Activated CD4-positive, alpha-beta T cell treated with anti-CD3 and anti-CD28 coated beads for 1 hour (primary cell): ENCODE measurements at places on chromosomes 3 and 15.

- DNase-seq = no peak
These were observed 100.7 kb upstream of the LMCD1 start for GRCh38 chr3:8400911-8401310.

DNA sequence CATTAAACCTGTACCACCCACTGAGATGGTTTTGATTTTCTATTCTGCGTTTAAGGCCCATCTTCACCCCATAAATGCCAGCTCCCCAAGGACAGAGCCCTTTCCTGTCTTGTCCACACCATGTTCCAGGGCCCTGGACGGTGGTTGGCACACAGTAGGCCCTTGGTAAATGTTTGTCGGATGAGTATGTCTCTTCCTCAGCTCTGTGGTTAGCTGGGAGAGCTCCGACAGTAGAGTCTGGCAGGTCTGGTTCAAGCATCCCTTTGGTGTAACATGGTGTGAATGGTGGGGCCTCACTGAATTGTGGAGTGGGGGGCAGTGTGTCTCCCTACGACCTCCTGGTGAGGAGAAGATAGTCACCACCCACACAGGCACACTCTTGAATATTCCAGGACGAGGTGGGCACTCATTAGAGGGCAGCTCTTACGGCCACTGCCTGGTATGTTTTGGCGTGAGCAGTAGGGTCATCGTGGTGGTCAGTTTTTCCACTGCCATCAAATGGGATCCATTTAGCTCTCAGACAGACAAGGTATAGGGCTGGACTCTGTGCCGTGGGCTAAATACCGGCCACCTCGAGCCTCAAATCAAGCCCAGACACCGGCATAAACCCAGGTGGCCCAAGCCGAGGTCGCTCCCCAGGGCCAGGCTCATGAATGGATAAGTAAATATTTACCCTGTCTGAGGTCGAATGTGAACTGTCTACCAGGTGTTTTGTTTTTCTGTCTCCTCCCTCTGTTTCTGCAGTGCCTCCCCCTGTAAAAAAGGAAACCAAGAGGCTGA lies 61.3 kb downstream of the SMAD3 start:
- DNase-seq = no peak

DNA sequence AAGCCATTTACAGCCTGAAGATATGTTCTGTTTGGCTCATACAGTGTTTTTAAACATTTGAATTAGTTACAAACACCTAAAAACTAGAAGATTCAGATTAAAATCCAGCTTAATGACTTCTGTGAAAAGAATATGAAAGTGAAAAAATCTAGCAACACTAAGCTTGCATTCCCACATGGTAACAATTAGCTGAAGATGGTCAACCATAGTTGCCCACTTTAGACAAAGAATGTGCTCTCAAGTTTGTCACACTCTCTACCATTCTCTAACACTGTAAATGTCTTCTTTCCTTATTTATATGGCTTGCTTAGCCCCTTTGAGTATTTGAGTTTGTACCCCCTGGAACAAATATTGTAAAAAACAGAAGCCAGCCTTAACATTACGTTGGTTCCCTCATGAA lies 32.7 kb downstream of the HDGFL3 start:
- DNase-seq = no peak

DNA sequence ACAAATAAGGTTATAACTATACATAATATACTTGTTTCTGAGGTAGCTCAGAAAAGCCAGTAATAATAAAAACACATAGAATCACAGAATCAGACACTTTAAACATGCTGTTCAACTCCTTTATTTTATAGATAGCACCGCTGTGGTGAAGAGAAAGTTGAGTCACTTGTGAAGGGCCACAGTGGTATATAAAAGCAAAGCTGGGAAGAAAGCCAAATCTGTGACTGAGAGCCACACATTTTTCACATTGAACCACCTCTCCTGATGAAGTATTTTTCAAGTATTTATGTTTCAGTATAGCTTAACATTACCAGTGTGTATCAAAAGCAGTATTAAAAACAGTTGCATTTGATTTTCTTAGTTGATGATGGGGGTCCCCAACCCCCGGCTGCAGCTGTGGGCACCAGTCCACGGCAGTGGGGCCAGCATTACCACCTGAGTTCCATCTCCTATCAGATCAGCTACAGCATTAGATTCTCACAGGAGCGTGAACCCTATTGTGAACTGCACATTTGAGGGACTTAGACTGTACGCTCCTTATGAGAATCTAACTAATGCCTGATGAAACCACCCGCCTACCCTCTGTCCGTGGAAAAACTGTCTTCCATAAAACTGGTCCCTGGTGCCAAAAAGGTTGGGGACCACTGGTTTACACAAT lies 46.2 kb downstream of the TBL1XR1 start:
- no peak for DNase-seq

DNA sequence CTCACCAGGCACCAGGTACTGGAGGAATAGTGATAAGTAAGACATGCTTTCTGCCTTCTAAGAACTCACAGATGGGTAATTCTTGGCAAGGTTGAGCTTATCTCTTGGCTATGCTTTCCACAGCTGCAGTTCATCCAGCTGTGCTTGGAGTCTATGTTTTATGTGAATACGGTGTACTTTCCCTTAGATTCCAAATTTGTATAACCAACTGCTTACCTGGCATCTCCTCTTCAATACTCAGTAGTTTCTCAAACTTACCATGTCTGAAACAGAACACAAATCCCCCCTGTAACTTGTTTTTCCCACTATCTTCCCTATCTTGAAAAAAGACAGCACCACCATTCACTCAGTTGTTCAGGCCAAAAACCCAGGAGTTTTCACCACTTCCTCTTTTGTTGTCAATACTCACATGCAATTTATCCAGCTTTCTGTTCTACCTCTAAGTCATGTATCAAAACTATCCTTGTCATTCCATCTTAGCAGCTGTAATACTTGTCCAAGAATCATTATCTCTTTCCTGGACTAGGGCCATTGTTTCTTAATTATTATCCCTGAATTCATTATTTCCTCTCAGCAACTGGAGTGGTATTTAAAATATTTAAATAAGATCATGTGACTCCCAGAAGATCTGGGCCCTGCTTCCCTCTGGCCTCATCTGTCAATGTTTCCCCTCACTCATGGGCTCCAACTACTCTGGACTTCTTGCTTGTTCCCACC lies 32.6 kb downstream of the COL6A5 start:
- DNase-seq = no peak

- DNase-seq = no peak
These were observed 57.3 kb upstream of the GRM7 start for GRCh38 chr3:6803619-6804018.

DNA sequence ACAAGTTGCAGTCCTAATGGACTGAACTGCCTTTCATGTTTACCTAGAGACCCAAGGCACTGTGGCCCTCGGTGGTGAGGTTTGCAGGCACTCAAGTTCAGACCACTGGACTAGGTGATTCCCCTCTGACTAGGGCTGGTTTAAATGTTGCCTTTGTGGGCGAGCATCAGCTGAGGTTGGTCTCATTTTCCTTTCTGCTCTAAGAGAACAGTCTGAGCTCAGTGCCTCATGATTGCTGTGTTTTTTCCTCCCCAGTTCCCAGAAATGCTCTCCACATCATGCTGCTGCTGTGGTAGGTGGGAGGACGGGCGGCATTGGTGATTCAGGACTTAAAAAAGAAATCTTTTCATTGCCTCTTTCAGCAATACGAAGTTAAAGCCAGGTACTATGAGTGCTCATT lies 237.2 kb downstream of the MBNL1 start:
- DNase-seq = no peak

GRCh38 chr3:37544105-37544504 lies 317.6 kb upstream of the CTDSPL start:
- DNase-seq = no peak

DNA sequence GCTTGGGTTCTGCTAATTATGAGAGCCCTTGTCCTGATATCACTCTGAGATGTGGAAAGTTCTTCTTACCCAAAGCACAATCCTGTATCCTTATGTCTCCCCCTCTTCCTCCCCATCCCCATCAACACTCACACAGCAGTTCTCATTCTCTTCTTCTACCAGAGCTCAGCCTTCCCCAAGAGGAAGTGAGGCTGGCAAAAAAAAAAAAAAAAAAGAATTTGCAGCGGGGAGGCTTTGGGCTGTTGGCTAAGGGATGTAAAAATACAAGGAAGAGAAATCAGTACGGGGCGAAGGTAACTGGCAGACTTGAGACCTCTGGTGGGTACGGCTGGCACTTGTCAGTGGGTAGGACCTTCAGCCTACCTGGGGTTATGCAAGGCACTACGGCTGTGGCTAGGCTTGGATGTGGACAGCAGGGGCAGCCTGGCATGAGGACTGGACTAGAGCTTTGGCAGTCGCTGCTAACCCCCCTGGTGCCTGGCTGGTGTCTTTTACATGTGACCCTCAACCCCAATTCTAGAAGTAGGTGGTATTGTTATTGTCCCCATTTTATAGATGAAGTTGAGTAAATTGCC lies 5.4 kb downstream of the VIPR1 start:
- no peak for DNase-seq

GRCh38 chr3:172530101-172530561 lies 6.9 kb upstream of the TNFSF10 start:
- no peak for DNase-seq

DNA sequence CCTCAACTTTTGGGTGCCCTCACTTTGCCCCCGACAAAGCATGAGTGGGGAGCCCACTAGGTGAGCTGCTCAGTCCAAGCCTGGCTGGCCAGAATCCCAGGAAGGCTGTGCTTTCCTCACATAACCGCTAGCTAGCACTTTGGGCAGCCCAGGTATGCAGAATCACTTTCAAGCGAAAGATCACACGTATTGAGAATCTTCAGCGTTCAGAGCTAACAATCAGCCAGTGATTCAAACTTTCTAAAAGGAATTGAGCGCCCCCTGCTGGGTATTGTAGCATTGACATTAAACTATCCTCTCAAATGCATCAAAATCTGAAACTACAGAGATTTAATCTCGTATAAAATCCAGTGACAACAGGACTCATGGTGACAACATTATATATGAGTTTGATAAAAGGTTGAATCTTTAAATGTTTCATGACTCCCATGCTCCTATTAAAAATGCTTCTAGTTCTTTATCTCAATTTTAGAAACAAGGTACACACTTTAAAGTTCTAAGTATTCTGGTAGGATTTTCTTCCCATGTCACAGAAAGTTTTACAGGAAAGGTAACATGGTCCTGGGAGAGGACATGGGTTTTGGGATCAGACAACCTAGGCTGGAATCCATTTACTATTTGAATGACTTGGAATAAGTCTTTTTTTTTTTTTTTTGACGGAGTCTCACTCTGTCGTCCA lies 11.8 kb downstream of the ANAPC13 start:
- DNase-seq = peak; percentile 54

- DNase-seq = no peak
These were observed 38.2 kb downstream of the MRPS11 start for GRCh38 chr15:88505721-88506120.

- no peak for DNase-seq
These were observed 247.7 kb upstream of the CTNNB1 start for GRCh38 chr3:40951636-40952035.

- DNase-seq = no peak
These were observed 91.1 kb downstream of the ASB7 start for GRCh38 chr15:100693451-100693850.

DNA sequence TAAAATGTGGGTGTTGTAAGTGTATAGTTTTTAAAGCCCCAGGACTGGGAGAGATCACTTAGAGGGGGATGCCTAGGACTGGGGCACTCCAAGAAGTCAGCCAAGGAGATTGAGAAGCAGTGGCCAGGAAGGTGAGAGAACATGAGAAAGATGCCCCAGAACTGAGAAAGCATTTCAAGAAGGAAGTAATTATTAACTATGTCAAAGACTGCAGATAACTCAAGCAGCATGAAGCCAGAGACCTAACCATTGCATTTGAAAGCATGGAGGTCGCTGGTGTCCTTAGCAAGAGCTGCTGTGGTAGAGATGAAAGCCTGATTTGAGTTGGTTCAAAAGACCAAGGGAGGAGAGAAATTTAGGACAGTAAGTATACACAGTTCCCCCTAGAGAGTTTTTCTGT lies 30.6 kb upstream of the SLC2A2 start:
- no peak for DNase-seq

GRCh38 chr3:100992231-100993012 lies 799 bp downstream of the ABI3BP start:
- DNase-seq = no peak

- DNase-seq = no peak
These were observed 766.3 kb downstream of the ZNF385D start for GRCh38 chr3:20984594-20985205.

DNA sequence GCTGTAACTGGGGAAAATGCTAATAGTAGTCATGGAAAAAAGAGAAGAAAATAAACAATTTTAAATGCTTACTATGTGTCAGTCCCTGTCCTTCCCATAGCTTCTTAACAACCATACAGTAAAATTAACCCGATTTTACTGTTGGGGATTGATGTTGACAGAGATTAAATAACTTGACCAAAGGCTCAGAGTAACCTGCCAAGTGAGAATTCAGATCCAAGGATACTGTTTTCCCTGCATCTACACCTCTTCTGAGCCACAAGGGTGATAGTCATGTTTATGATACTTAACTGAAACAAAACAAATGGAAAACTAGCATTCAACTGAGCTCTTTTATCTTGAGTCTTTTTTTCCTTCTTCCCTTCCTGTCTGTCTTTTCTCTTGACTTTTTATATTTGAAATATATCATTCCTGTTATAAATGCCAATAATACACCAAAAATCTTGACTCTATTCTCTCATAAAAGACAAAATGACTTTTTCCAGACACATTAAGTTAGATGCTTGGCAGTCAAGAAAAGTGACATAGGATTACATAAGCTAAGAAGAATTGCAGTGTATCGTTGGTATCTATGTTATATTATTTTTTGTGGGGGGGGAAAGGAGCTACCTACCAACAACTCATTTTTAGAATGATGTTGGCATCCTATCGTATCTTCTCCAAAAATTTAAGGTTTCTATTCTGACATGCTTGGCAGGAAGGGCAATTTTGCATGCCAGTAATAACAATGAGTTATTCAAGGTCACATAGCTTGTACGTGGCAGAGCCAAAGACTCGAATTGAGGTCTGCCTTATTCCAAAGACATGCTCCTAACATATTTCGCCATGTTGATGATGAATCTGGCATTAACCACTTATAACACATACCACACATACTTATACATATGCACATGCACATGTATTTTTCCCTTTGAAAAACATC lies 306.6 kb upstream of the KCNH8 start:
- no peak for DNase-seq

DNA sequence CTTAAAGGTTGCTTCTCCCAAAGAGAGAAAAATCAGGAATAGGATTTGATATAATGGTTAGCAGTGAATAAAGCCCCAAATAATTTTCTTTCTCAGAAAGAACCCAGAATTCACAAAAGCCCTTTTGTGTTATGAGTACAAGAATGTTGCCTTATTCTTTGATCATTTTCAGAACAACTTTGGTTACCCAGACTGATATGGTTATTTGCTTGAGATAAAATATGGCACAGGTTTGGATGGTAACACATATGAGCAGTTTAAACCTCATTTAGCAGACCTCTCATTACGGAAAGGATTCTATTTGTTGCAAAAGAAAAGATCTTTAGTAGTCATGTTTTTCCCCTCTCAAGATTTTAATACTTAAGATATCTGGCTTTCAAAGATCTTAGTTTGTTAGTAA lies 104.8 kb upstream of the MEX3B start:
- DNase-seq = no peak

- no peak for DNase-seq
These were observed 7.3 kb downstream of the PPP1R14D start for GRCh38 chr15:40821195-40821594.

- no peak for DNase-seq
These were observed at the start of gene PYDC2 for GRCh38 chr3:191461113-191461595. Gene PYDC2 (plus strand): TSS chr3:191461163. CDS start chr3:191461163, 0 bp downstream.

GRCh38 chr3:140270329-140270728 lies 335.3 kb downstream of the CLSTN2 start:
- DNase-seq = no peak

GRCh38 chr3:136699271-136699828 lies 52.8 kb downstream of the STAG1 start:
- no peak for DNase-seq
